T-helper 9 cell (primary cell): ENCODE measurements at places on chromosomes 3 and 15.

GRCh38 chr3:94593526-94594150 is 530.8 kb downstream of the NSUN3 start:
- DNase-seq, result no peak

- no peak for DNase-seq
Observed at GRCh38 chr3:183178833-183179549, 16.5 kb upstream of the LAMP3 start.

DNA sequence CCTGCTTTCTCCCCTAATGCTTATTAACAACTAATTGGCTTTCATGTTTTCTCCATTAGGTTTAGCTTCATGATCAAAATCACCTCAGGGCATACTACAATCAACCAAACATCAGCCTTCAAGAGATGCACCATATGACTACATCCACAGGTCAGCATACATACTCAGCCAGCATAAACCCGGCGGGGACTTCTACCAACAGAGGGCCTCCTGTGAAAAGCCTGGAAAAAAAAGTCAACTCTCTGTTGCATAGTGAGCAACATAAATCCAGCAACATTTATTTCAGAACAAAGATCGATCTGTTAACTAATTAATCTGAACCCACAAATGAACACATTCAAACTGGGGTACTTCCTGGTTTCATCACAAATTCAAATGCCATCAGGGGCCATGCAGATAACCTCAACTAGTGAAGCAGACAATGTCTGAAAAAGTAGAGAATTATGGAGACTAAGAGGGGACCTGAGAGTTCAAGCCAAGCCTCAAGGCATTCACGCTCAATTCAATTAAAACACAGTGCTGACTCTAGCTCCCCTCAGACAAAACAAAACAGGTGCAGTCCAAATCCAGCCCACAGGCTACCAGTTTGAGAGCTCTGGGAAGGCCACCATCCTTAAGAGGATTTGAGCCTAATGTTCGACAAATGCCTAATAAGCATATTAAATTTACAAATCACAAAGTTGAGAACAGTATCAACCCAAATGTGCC is 124.5 kb downstream of the MAGI1 start:
- no peak for DNase-seq

DNA sequence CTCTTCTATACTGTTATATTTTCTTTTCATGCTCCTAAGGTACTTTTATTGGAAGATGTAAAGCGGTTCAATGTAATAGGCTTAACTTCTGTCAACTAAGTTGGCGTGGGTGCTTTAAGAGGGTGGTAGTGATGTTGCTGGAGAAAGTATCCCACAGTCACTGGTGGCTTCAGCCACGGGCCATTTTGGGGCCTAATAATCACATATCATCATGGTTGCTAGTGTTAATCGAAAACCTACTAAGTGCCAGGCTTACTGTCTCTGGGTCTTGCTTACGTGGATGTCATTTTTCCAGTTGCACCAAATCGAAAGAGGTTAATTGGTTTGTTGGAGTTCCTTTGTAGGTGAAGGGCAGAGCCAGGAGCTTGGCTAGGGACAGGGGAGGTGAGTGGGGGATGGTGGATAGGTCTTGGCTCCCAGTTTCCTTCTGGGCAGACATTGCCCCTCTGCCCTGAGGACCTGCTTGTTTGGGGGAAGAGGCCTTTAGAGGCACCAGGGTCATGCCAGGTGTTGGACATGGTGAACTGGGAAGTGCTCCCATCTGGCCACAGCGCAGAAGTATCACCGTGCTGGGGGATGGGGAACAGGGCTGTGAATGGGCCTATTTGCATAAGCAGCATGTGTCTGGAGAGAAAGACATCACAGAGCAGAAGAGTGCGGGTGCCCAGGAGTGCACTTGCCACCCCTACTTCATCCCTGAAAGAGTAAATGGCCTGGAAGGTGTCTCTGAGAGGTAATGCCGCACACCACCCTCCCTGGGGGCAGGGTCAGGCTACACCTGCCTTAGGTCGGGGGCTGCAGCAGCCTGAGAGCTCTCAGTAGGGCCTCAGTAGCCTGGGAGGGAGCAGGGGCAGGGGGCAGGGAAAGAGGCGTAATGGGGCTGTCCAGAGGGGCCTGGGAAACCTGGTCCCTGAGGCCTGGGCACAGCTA is 62.4 kb upstream of the POLG start:
- DNase-seq, result no peak
